ENCODE measurements at places on chromosomes 1 and 21. TPM values are rescaled to one million over a fixed set of nuclear protein-coding genes. Genes with fewer than 3 reads are reported as not detected.

Gene GBP5
- 137 TPM for total RNA-seq

Gene DONSON
- total RNA-seq = 39.5 TPM

Gene GCSAML
- total RNA-seq = 0.09 TPM

Gene MRAP
- not detected for total RNA-seq

Gene OXCT2
- 0.49 TPM for total RNA-seq

Gene RGS1
- total RNA-seq = 13.6 TPM

Gene HSPA6
- 0.11 TPM for total RNA-seq

Gene TRIM46
- 6.9 TPM for total RNA-seq

Gene CYP4Z1
- total RNA-seq = not detected

- no peak for DNase-seq
Observed at GRCh38 chr21:45364468-45365185, 40.3 kb upstream of the COL18A1 start.

- no peak for DNase-seq
Observed at GRCh38 chr1:165080253-165080896, 276.1 kb downstream of the LMX1A start.

- DNase-seq = no peak
Observed at GRCh38 chr21:44382536-44382935, 29.1 kb downstream of the TRPM2 start.

GRCh38 chr1:75136921-75137641 is 2.9 kb downstream of the LHX8 start:
- no peak for DNase-seq

GRCh38 chr1:53237638-53238037 is 680 bp downstream of the MAGOH start:
- no peak for DNase-seq

GRCh38 chr21:37769656-37770055 is 146.6 kb downstream of the KCNJ6 start:
- no peak for DNase-seq

GRCh38 chr1:81149649-81150325 is 650.9 kb upstream of the ADGRL2 start:
- no peak for DNase-seq

- DNase-seq = no peak
Observed at GRCh38 chr1:47522935-47523834, 85.3 kb downstream of the FOXD2 start.

DNA sequence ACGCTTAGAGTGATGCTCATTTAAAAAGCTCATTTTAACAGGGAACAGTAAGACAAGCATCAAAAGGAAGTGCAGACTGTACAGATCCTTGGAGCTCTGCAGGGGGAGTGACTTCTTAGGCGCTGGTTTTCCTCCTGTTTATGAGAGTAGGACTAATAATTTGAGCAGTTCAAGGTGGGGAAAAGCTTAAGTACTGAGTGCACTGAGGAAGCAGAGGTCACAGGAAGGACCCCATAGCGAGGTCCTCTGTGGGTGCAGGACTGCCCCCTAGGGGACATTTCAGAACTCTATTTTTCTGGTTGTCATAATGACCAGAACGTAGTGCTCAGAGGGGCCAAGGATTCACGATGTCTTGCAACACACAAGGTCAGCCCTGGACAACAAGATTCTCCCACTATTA is 112.1 kb downstream of the HLCS start:
- peak; percentile 49 for DNase-seq

DNA sequence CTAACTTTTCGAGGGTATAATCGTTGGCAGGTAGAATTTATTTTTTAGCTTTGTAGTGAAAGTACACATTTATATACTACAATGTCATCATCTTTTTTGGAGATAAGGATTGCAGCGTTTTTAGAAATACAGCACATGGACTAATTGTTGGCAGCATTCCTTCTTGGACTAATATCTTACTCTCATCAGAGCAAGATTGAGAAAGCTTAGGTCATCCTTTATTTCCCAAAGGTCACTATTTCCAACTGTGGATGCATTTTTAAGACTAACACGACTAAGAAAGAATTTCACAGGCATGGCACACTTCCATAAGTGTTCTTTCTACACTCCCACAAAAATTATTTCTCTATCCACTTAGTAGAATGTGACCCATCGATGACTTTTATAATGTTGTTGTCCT is 732.3 kb downstream of the NCAM2 start:
- DNase-seq = no peak

- no peak for DNase-seq
Observed at GRCh38 chr1:47871799-47872353, 125.3 kb downstream of the TRABD2B start.

DNA sequence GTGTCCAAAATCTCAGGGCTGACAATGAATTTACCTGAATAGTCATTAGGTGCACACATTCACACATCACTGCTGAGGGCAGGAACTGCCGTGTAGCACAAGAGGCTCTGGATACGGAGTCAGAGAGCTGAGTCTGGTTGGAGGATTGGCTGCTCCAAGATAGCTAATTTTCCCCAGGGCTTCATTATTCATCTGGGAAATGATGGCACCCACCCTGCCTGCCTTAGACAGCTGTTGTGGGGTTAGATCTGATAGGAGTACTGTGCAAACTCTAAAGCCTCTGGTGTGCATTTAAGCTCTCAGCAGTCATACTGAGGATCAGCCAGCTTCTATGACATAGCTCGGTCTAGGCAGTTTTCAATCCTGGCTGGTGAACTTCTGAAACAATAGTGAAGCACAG is 67.0 kb downstream of the LMX1A start:
- no peak for DNase-seq

- no peak for DNase-seq
Observed at GRCh38 chr1:182257369-182258063, 134.1 kb downstream of the GLUL start.

DNA sequence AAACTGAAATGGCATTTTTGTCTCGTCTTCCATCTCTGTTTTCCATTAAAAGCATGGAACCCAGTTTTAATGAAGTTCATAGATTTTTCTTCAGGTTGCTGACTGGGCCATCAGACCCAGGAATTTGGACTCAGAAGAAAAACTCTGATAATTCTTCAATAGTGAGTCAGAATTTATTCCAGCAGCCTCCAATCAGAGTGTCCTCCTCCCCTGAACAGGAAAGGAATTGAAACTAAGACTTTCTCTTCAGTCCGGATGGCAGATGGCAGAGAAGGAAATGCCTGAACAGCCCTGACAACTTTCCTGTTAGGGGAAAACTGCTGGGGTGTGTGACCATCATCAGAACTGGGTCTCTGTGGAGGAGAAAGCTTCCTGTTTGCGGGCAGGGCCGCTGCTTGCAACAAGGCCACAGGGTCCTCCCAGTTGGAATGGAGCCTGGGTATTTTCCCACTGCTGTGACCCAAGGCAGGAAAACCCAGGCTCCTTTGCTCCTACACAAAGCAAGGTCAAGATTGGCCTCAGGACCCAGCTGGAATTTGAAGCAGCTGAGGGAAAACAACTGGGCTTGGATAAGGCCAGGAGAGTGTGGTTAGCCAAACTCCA is 20.7 kb downstream of the CD34 start:
- no peak for DNase-seq

- DNase-seq = no peak
Observed at GRCh38 chr21:39610703-39611102, 2.0 kb upstream of the B3GALT5 start.

DNA sequence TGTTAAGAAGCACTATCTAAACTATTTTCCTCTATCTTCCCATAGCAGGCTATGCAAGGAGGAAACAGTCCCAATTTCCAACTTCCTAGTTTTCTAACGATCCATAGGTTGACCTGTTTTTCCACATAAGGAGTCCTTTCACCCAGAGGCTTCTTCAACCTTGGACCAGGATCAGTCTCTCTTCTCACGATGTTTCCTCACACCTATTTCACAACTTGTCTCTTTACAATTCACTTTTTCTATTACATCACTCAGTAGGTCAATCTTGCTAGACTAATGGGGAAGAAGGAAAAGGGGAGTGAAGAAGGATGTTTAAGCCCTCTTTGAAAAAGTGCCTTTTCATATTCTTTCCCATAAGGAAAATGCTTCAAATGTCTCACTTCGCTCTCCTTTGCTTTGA is 15.9 kb downstream of the PALMD start:
- DNase-seq = no peak

DNA sequence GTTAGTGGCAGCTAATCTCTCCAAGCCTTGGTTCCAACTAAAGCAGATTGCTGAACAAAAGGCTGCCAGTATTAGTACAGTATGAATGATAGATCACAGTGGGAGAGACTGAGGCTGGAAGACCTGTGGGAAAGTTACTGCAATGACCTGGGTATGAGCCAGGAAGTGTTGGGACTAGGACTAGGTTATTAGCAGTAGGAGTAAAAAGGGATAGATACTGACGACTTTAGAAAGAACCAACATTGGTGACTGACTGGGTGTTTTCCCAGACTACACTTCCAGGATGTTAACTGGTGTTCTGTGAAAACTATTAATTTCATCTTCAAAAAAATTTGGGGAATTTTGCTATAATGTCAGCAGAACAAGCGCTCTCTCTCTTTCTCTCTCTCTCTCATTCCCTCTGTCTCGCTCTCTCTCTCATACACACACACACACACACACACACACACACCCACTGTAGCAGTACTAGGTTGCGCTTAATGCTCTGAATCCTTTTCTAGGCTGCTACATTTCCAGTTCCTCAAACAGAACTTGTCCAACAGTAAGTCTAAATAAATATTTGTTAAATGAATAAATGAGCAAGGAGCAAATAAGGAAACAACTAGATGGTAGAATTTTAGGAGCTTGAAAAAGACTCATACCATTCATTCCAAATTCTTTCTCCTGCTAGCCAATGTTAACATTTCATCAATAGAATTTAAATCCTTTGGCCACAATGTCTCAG is 47.6 kb upstream of the RGS8 start:
- no peak for DNase-seq

All from activated CD4-positive, alpha-beta T cell treated with anti-CD3 and anti-CD28 coated beads for 36 hours (primary cell).